ENCODE measurements at places on chromosomes 6 and 20.

DNA sequence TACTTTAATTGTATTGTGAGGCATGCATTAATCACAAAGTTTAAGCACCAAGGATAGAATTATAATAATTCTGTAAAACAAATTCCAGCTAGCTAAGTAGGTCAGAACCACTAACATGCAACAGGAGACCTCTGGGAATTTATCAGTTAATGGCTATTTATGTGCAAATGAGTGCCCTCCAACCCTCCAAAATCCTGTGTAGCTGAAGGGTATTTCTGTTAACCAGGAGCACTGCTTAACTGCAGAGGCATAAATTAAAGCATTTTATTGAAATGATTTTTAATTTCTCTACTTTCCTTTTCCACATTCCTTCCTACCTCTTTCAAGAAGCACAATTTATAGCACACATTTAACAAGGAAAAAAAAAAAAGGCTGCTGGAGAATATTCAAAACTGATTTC lies 77.0 kb downstream of the MMS22L start:
- DNase-seq = no peak

DNA sequence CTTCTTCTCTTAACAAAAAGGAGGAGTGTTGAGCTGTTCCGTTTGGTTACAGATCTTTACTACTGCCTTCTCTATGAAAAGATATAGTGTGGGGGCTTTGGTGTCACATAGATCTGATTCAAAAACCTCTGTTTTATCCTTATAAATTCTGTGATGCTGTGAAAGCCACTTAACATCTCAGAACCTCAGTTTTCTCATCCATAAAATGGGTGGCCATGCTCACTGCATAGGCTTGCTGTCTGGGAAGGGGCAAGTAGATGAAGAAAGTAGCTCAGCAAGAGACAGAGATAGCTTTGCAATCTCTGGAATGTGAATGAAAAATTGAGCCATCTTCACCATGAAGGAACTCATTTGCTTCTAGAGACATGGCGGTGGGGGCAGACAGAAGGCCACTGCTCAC lies 31.6 kb upstream of the RNF24 start:
- no peak for DNase-seq

- DNase-seq = no peak
These were observed 5.0 kb downstream of the CEP162 start for GRCh38 chr6:84222426-84222825.

- DNase-seq = no peak
These were observed 16.8 kb upstream of the EEF1A1 start for GRCh38 chr6:73537677-73538076.

DNA sequence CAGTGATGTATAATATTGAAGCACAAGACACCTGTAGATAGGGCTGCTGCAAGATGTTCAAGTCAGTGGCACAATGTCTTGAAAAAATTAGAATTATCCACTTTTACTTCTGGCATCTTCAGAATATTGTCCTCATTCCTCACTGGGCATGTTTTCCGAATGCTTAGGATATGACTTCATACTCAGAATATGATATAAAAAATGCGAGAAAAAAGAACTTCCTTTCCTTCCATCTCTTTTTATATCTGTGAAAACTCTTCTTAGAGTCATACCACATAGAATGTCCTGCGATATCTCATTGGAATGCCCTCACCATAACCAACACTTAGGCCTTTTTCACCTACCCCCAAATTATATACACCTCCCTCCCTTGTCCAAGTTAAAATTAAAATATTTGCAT lies 4.6 kb downstream of the MAS1L start:
- no peak for DNase-seq

GRCh38 chr6:35044145-35044745 lies 96.9 kb downstream of the TCP11 start:
- DNase-seq = no peak

DNA sequence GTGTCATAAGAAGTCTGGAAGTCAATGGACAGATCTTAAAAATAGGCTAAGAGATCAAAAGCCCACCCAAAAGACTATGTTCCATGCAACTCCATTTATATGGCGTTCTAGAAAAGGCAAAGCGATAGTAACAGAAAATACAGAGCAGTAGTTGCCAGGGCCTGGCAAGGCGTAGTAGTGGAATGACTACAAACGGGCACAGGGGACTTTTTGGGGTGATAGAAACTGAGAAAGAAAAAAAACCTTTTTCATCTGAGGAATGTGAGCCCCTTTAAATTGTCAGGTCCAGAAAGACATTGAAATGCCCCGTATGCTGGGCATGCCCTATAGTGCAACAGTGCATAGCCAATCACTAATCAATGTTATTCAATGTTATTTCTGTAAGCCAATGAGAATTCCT lies 47.2 kb upstream of the FAM50B start:
- no peak for DNase-seq

DNA sequence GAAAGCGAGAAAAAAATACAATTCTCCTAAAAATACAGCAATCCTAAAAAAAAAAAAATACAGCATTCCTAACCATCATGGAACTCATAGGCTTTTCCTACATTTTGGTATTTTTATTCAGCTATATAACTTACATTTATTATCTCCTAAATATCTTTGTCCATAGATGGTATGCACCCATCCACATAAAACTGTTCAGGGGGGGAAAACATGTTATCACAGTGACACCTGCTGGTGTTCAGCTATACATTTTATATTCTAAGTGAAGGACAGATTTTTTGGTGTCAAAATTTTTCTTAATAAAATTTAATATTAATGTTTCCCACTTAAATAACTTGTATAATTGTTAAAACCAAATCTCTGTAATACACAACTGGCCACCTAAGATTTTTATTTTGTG lies 58.0 kb downstream of the BLOC1S5 start:
- no peak for DNase-seq

- no peak for DNase-seq
These were observed 13.4 kb downstream of the TRIM38 start for GRCh38 chr6:25975923-25976560.

DNA sequence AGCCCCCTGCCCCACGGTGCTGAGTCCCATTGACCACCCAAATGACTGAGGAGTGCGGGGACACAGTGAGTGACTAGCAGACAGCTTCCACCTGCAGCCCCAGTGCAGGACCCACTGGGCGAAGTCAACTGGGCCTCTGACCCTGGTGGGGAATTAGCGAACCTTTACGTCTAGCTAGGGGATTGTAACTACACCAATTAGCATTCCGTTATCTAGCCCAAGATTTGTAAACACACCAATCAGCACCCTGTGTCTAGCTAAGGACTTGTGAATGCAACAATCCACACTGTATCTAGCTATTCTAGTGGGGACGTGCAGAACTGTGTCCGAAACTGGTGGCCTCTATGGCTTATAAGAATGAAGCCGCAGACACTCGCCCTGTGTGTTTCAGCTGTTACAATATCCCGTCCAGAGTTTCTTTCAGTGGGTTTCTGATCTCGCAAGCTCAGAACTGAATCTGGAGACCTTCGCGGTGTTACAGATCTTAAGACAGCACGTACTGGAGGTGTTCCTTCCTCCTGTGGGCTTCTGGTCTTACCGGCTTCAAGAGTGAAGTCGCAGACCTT lies 21.1 kb upstream of the GMPR start:
- no peak for DNase-seq

- no peak for DNase-seq
These were observed 79.5 kb upstream of the MYL9 start for GRCh38 chr20:36461600-36462439.

- DNase-seq = no peak
These were observed 222.2 kb upstream of the MAP3K7 start for GRCh38 chr6:90809035-90809434.

GRCh38 chr6:49849213-49849907 lies 17.0 kb downstream of the CRISP1 start:
- DNase-seq = peak; percentile 10

- DNase-seq = no peak
These were observed 166.0 kb upstream of the PLN start for GRCh38 chr6:118382126-118382525.

- DNase-seq = no peak
These were observed 82.6 kb upstream of the DST start for GRCh38 chr6:56725254-56725653.

DNA sequence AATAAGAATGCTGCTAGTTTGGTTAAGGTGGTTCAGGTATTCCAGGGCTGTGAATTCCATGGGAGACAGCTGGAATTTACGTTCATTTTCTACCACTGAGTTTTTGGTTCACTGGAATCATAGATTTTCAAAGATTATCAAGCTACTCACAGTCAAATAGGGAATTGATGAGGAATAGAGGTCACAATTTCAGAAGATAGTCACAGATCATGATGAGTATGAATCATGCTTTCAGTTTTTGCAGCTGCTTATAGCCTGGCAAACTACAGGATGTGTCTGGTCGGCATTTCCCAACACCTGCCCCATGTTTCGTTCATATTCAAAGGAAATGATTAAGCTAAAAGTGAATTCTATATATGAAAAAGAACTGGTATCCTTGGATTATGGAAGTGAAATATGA lies 58.7 kb downstream of the BCKDHB start:
- no peak for DNase-seq

DNA sequence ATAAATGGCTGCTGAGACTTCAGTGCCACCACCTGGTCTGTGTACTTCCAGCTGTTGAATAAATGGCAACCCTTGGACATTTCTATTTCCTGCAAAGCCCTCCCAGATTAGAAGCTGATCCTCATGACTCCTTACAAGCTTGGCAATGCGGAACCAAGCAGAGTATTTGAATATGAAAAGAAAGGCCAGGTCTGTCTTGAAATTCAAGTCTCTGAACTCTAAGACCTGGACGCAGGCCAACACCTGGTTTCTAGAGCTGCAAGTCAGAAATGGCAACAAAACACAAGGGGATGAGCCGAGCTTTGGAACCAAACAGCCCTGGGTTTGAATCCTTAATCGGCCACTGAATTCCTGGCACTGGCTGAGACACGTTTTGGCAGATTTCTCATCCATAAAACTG lies 353.4 kb downstream of the PTPRT start:
- DNase-seq = no peak

- no peak for DNase-seq
These were observed 115.4 kb downstream of the INSM1 start for GRCh38 chr20:20483328-20483727.

GRCh38 chr6:30060606-30061091 lies 416 bp upstream of the POLR1H start:
- DNase-seq = no peak

DNA sequence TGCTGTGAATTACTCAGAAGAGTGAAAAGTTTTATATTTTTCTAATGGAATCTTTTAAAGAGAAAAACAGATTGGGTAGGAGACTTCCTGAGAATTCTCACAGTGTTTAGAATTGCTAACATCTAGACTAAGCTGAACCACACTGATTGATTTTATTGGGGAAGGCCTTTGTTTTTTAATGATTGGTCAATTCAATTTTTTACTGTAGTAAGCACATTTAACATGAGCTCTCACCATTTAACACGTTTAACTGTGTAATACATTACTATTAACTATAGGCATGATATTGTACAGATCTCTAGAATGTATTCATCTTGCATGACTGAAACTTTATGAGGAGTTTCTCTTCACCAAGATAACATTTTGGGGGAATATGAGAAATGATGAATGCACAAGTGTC lies 987.3 kb downstream of the PHF3 start:
- DNase-seq = no peak

GRCh38 chr20:5267092-5267491 lies 49.7 kb downstream of the PROKR2 start:
- DNase-seq = no peak

DNA sequence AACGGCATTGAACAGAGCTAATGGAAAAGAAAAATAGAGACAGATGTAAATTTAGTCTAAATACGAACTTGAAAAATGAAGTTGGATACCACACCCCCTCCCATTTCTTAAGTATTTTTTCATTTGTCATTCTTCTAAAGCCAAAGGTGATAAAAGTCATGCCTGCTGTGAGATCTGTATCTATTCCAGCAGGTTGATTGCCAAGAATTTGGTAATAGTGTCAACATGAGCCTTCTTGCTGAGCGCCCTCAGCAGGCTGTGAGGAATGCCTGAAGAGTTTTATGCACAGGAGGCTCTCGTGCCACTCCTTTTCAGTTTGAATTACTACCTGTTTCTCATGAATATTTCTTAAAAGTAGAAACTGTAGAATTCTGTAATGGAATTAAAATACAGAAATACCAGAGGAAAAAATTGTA lies 165.4 kb downstream of the QKI start:
- no peak for DNase-seq

DNA sequence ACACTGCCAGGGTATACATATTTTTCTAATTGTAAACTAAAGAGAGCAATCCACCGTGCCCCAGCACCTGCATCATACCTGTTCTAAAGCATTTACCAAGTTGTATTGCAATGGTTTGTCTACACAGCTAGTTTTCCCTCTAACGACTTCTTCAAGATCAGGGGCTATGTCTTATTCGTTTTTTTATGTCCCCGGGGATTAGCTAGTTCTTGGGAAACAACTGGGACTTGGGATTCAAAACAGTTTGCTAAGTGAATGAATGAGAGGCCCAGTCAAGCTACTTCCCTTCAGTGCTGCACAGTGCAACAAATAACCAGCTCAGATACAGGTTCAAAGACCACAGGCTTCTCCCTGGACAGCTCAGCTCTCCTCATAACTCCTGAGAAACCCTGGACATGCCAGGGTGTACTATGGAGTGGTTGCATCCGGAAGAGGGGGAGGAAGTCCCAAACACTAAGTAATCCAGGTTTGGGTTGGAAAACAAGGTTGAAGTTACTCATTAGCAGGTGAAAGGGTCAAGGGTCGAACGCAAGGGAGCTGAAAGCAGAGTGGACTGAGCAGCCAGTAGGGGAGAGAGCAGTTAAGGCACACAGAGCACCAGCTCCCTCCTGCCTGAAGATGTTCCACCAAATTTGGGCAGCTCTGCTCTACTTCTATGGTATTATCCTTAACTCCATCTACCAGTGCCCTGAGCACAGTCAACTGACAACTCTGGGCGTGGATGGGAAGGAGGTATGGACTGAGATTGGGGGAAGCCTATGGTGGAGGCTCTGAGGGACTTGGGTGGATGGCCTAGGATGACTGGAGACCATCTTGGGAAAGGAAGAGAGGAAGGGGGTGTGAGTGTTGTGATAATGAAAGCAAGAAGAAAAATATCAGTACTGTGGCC lies at the start of gene APOM:
Gene APOM (plus strand): TSS at position 546 of the 889 bp plus-strand sequence. CDS start 73 bp downstream, at position 619.
- DNase-seq = no peak

DNA sequence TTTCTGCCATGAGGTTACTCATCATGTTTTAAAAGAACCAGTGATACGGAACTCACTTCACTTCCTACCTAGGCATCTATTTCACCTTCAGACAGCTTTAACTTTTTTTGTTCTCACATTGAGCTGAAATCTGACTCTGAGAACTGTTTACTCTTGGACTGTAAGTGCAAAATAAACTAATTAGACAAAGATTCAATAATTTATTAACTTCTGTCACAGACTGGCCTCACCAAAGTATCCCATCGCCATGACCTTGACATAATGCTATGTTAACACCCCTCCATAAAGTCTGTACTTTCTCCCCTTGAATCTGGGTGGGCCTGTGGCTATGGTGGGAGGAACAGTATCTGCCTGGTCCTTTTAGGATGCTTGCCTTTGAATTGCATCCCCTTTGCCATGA lies 448.1 kb downstream of the CBLN4 start:
- DNase-seq = no peak

DNA sequence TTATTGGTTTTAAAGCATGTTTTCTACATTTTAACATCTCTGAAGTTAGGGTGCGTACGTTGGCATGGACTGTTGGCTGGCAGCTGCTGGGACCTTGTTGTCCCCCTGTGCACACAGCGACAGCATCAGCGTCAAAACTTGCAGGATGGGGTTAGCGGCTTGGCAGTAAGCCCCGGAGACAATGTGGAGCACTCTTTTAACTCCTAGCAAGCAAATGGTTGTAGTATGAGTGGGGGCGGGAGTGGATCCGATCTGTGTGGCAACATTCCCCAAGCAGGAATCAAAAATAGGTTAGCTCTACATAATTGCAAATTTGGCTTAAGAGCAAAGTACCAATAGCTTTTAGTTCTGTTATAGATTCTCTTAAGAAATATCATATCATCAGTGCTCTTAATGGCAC lies 70.1 kb downstream of the NRN1 start:
- DNase-seq = no peak
